ENCODE measurements at places on chromosomes 13 and 19.

GRCh38 chr13:70330697-70331361 lies 222.6 kb upstream of the KLHL1 start:
- no peak for DNase-seq

- DNase-seq = no peak
Observed at GRCh38 chr13:46403851-46404732, 17.0 kb upstream of the RUBCNL start.

GRCh38 chr13:22077764-22078163 lies 406.9 kb downstream of the FGF9 start:
- no peak for DNase-seq

GRCh38 chr13:98105929-98106336 lies 37.0 kb upstream of the FARP1 start:
- no peak for DNase-seq

DNA sequence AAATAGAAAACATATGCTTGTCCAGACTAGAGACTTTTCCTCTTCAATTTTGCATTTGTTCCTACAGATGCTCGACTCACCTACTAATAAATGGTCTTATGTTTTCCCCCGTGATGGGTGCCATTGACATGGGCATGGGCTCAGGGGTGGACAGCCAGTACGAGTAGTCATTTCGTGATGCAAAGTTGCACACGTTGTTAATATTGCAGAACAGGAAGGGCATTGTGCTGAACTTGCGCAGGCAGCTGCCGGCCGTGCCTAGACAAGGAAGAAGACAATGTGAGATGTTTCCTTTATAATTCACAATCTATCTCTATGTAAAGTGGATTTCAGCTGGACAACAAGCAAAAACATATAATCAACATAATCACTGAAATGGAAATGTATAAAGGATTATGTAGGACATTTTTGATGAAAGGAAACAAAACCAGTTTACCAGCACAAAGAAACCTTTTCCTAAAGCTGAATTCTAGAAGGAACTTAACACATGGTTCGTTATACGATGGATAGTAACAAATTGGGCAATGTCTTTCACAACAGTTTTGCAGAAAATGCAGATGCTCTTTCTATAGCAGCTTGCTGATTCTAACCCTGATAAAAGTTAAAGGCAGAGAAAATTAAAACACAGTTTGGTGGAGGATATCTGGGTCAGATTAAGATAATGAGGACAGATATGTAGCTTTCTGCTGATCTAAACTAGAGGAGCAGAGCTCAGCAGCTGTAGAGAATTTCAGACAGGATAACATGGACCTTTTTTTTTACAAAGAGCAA lies 145.7 kb downstream of the COL4A1 start:
- DNase-seq = no peak

Measured in esophagus squamous epithelium (tissue), 5 donors.